Activated naive CD4-positive, alpha-beta T cell (primary cell): ENCODE measurements at places on chromosomes 11 and 22.

- no peak for DNase-seq
Observed at GRCh38 chr11:102279641-102280170, 37.6 kb upstream of the BIRC3 start.

- no peak for DNase-seq
Observed at GRCh38 chr22:50243685-50244419, 971 bp downstream of the TUBGCP6 start.

DNA sequence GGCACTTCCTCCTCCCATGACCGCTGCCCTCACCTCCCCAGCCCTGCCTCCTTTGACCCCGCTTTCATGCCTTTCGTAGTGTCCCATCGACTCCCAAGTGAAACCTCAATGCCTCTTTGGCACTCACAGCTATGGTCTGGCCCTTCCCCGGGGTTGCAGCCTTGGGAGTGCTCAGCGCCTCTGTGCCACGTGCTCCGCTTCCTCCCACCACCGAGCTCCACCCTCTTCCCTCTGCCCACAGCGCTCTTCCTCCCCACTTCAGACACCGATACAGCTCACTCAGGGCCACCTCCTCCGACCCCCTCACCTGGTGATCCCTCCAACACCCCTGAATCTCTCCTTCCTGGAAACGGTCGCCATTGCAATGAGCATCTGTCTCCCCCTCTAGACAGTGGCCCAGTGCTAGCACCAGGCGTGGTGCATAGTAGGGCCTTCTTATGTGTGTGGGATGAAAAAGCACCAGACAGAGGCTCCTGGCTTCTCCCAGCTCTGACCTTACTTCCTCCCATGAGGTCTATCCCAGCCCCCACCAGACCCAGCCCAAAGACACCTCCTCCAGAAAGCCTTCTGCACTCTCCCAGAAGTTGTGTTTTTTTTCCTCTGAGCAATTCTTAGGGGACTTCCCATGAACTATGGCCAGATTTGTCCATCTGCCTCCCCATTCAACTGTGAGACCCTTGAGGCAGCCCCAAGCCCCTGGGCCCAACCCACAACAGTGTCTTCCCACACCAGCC is 16.4 kb upstream of the SCGB1A1 start:
- DNase-seq = no peak

- no peak for DNase-seq
Observed at GRCh38 chr11:121715405-121715804, 262.6 kb upstream of the SORL1-AS1 start.

GRCh38 chr11:132743601-132744000 is 788.7 kb downstream of the OPCML start:
- no peak for DNase-seq

GRCh38 chr11:40281052-40281580 is 1178.3 kb downstream of the LRRC4C start:
- no peak for DNase-seq

GRCh38 chr22:22446517-22446916 is 62.0 kb downstream of the ZNF280B start:
- no peak for DNase-seq

DNA sequence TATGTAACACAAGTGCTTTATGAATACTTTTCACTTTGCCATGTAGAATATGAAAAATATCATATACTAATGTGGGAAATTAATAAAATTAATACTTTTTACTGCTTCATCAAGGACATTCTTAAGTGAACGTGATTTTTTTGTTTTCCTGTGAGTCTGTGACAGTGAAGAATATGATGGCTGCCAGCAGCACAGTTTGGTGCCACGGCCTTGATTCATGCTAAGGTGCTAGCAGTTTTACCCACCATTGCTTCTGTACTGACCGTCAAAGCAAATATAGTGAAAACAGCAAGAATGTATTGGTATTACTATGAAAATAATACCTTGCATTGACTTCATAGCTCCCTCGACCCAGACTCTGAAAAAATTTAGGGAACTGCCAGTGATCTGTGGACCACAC is 79.7 kb downstream of the APOL5 start:
- no peak for DNase-seq

DNA sequence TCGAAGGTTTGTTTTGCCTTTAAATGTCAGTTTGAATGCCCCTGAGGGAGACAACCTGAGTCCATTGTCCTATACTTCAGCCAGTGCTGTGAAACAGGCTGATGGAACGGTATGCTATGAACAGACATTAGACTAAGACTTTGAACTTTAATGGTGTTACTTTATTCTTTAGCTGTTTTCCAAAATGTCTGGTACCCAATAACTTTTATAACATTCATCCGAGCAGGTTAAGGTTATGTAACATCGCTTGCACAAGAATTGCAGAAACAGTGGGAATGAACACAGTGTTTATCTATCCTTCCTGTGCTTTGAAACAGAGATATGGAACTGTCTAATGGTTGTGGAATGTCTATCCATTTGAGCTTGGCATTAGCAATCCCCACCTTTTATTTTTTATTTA is 12.5 kb upstream of the PTS start:
- DNase-seq = no peak

DNA sequence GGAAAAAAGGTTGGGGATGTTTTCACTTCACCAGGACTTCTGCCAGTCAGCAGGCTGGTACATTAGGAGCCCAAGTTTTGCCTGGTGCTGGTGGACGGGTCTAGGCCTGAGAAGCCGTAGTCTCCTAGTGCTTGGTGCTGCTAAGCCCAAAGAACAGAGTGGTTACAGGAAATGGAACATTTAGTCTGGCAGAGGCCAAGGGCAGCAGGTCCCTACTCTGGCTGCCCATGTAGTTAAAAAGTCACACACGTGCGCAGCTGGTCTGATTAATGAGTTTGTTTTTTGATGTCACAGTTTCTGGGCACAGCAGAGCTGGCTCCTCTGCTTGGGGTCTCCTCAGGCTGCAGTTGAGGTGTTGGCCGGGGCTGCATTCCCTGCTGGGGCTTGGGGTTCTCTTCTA is 20.6 kb downstream of the BCR start:
- no peak for DNase-seq

DNA sequence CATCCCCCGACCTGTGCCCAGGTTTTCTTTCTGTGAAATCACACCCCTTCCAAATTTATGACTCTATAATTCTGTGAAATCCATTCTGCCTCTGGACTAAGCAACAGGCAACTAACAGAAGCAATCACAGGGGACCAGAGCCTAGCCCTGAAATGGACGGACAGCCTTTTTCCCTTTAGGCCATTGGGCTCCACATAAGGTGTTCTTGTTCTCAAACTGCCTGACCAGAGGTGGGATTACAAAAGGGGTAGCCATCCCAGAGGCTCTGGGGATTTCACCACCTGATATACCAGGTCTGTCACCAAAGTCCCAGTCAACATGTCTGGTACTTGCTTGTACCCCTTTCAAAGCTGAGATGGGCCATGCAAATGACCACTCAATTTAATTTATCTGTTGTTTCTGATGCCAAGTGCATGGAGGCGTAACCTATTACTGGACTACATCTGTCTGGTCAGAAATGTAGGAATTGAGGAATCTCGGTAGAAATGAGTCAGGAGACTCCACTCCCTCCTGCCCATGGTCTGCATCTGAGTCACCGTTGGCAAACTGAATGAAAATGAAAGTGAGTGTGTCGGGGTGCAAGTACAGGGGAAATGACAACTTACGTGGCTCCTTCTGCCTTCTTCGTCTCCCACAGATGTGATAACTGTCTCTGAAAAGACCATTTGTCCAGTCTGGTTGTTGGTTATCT is 10.2 kb downstream of the DKK3 start:
- DNase-seq = no peak

GRCh38 chr11:73331138-73331916 is 23.3 kb downstream of the ARHGEF17 start:
- DNase-seq = no peak

- no peak for DNase-seq
Observed at GRCh38 chr11:37942081-37942480, 1344.0 kb upstream of the RAG2 start.

DNA sequence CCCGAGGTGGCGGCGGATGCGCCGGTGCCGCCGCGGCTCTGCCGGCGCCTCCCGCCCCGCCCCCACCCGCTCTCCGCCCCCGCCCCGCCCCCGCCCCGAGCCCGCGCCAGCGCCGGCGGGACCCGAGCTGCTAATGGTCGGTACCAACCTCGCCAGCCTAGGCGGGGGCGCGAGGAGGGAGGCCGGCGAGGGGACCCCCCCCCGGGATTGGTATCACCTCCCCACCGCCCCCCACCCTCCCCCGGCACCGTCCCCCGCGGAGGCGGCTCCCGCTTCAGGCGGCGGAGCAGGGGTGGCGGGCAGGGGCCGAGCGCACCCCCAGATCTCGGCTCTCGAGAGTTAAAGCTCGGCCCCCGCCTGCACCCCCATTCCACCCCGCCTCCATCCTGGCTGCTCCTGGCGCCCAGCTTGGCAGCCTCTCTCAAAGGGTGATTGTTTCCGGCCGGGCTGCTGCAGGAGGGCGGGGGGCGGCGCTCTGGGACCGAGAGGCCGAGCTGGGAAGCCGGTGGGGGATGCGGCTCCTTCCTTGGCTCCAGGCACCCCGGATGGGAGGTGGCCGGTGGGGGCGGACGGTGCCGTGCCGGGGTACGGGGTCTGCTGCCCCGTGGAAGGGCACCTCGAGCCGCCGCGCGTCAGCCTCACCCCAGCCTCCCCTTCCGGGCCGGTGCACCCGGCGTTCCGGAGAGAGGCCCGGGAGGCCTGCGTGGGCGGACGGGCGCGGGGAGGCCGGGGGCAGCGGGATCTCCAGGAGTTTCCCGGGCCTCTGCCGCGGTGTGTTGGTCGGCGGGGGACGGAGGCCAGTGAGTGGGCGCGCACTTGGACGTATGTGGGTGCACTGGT is at the start of gene B3GAT1:
Gene B3GAT1 (minus strand): TSS at position 40 of the 840 bp plus-strand sequence. CDS start 24,583 bp downstream, outside the sequence.
- no peak for DNase-seq

DNA sequence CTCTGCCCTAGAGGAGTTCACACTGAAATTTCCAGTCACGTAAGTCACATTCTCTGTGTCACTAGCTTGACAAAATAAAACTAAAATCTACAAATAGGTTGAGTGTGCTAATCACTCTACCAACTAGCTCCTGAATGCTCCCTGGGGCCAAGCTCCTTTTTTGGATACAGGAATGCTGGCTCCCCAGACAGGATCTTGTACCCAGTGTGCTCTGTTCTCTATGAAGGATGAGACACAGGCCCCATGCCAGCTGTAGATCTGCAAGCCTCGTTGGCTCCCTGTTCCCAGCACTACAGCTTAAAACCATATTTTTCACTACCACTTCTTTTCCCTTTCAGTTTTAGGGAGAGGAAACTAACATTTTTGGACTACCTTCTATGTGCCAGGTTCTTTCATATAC is 3.7 kb upstream of the IPO7 start:
- no peak for DNase-seq

GRCh38 chr11:63877658-63878241 is 38.8 kb downstream of the MARK2 start:
- DNase-seq = no peak

GRCh38 chr11:84890676-84891075 is 736.5 kb downstream of the DLG2 start:
- DNase-seq = no peak

DNA sequence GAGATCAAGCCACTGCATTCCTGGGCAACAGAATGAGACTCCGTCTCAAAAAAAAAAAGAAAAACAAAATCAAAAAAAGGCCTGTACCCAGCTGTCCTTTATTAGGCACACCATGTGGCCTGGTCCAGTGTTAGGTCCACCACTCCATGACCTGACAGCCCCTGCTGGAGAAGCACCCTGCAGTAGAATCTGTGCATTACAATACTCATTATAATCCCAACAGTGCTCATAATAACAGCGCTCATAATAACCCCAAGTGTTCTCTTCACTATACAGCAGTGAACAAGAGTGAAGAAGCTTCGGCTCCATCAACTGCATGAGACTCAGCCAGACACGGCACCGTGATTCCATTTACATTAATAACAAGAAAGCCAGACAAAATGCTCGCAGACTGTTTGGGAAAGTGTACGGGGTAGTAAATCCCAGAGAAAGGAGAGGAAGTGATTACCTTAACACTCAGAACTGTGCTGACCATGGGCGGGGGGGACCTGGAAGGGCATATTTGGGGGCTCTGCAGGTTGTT is 8.9 kb upstream of the EHD1 start:
- no peak for DNase-seq

DNA sequence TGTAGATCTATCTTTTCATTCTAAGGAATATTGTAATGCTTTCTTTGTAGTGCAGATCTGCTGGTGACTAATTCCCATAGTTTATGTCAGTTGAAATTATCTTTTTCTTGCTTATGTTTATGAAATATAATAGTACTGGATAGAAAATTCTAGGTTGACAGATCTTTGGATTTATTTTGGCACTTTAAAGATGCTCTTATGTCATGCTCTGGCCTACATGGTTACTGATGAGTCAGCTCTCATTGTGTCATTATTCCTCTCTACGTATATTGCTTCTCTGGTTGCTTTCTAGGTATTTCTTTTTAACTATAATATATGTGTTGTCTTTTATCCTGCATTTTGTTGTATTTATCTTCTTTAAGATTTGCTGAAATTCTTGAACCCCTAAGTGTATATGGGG is 955.5 kb upstream of the CHORDC1 start:
- no peak for DNase-seq

GRCh38 chr22:39173050-39173706 is 20.7 kb upstream of the CBX7 start:
- DNase-seq = no peak

GRCh38 chr11:64869571-64870175 is 8.7 kb downstream of the EHD1 start:
- no peak for DNase-seq

GRCh38 chr22:38762551-38762983 is 6.8 kb upstream of the SUN2 start:
- DNase-seq = no peak

DNA sequence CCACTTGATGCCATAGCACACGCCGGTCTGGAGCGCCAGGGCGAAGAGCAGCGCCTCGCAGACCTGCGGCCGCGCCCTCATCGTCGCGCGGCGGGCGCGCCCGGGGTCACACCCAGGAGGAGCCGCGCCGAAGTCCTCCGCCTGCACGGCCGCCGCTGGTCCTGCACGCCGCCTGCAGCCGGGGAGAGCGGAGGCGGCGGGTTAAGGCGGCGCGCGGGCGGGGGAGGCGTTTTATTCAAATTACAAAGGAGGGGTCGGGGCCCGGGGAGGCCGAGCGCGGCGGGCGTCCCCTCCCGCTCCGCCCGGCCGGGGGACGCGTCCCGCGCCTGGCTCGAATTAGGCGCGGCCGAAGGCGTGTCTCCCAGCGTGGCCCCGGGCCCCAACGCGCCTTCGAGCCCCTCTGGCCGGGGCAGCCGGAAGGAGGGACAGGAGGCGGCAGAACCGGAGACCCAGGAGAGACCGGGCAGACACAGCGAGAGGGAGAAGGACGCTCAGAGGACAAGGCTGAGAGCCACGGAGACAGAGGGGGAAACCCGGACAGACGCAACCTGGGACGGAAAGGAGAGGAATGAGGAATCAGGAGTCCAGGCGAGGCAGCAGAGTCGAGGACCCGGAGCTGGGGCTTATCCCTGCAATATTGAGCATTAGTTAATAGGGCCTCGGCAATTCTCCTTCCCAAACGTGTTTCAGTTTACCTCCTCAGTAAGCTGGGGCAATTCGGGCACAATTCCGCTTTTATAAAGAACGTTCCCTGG is at the start of gene WNT11:
Gene WNT11 (minus strand): TSS at position 176 of the 755 bp plus-strand sequence. CDS start 95 bp downstream, at position 81.
- DNase-seq = no peak

DNA sequence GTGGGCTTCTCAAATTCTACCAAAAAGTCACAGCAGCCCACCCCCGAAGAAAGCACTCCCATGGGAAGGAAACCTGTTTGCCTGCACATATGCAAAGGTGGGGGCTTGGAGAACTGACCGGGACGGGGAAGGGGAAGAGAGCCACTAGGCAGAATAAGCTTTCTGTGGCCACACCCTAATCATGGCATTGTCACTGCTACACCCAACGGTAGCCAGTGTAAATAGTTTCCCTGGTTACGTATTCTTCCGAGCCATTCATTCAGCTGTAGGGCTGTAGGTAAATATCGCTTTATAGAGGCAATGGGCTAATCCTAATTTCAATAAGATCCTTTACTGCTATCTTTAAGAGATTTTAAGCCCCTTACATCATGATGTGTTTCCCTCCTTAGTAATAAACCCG is 61.7 kb downstream of the PRDM11 start:
- DNase-seq = no peak
